ENCODE measurements at places on chromosomes 13 and 19.

DNA sequence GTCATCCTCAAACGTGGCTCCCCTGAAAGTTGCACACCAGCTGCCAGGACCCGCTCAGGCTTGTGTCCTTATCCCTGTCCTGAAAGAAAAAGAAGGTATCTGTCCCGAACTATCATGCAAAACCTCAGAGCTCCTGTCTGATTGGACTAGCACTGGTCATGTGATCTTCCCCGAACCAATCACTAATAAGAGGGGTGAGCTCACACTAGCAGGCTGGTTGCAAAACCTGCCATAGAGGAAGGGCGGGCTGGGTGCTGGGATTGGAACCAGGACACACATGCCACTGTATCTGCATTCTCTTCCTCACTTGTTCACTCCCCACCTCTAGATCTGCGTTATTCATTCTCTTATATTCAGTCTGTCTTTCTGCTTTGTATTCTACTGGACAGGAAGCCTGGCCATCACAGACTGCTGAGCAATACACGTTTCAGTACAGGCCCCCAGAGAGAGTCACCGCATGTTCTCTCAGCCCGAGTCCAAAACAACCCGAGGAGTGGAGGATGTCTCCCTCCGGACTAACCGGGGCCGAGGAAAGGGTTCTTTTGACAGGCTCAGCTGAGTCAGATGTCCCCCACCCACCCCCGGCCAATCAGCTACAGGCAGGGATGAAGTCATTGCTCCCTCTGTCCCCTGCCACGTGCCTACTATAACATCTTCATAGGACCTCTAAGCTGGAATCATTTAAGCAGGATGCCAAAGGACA lies 97.7 kb downstream of the SIPA1L3 start:
- DNase-seq: peak; percentile 92

DNA sequence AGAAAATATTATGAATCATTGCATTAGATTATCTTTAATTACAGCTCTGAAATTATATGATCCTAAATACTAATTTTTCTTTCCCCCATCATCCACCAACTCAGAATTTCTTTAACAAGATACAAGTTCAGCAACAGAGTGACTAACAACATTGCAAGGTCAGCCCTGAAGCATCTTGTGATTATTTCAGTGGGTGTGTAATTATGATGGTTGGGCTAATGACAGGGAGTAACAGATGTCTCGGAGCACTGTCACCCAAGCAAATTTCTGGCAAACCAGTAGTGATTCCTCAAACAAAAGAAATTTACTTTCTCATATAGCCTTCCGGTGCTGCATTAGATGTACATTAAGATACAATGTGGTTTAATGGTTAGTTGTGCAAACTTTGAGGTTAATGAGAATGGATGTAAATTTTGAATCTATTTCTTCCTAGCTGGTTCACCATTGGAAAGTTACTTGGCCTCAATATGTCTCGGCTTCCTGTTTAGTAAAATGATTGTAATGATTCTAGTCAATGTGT lies 238.9 kb downstream of the ITGBL1 start:
- DNase-seq: no peak

DNA sequence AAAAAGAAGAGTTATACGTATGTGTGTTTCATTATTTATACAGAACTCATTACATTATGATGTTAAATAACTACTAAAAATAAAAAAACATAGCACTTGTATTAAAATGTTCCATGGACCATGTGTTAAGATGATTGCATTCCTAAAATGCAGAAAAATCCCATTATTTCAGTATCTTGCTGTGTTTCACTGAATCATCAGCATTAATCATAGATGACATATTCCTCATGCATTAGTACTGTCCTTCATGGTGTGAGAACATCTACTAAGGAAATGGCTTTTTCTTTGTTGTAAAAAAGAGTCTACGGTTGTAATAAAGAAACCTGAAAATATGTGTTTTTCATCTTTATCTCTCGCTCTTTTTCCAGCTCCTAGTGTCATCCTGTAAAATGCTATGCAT lies 416.5 kb downstream of the FGF14 start:
- DNase-seq: no peak

GRCh38 chr13:33617055-33617454 lies 200.9 kb upstream of the RFC3 start:
- no peak for DNase-seq

DNA sequence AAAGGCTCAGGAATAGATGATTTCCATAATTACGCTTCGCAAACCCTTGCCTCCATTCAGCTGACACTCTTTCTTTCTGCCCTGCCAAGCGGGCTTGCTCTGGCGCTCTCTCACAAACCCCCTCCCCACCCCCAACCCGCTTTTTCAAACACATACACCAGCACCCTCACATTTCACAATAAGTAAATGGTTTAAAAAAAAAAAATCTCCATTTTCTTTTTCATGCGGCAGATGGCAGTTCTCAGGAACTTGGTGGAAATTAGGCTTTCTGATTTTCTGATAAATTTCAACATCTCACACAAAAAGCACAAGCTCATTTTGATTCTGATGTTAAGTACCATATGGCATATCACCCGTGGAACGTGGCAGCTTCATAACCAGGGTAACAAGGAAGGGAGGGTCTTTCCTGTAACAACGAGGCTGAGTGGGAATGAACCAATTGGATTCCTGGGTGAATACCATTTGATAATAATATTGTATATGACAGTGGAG lies 43.8 kb downstream of the C13orf42 start:
- no peak for DNase-seq
